ENCODE measurements at places on chromosomes 11 and 22.

- no peak for DNase-seq
These were observed 5.6 kb downstream of the UVRAG start for GRCh38 chr11:75820645-75821044.

- DNase-seq, result no peak
These were observed 98.2 kb downstream of the NTM start for GRCh38 chr11:131468565-131468964.

DNA sequence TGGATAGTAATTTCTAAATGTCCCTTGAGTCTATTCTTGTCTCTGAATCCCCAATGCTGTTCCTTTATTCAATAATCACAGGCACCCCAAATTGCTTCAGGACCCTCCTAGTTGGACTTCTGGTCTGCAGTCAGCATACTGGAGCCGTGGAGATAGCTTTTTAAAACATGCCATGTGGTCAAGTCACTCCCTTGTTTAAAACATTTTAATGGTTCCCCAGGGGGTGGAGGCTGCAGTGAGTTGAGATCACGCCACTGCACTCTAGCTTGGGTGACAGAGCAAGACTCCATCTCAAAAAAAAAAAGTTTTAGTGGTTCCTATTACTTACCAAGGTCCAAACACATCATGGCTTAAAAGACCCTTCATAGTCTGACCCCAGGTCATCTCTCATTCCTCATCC, 220.3 kb downstream of the ADAMTS15 start:
- no peak for DNase-seq

DNA sequence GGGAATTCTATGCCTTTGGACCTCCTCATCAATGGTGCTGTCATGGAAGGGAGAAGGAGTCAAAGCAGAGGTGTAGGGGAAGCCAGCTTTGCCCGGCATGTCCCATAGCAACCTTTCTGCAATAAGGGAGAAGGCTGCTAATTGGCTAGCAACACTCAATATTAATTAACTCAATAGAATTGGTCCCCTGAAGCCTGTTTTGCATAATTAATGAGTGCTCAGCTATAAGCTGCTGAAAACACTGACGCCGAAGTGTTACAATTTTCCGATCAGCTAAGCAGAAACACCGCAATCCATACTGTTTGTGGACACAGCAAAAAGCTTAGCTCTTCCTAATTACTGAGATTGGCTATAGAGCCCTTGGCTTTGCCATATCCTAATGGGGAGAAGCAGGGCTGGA, 245.0 kb downstream of the CSNK2A3 start:
- no peak for DNase-seq

DNA sequence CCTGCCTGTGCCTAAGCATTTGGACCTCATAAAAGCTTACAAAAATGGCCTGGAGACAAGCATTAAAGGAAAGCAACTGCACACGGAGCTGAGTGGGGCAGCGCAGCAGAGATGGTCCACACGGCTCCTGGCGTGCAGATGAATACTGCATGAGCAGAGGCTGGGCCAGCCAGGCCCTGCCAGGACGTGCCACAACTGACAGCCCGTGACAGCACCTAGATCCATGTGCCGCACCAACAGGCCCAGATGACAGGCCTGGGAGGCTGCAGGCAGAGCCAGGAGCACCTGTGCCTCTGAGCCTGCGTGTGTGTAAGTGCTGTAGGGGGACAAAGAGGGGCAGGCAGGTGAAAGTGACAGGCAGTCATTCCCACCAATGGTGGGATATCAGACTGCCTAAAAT, 33.4 kb downstream of the MICAL3 start:
- no peak for DNase-seq

GRCh38 chr11:117818041-117818873, 6.3 kb downstream of the FXYD2 start:
- no peak for DNase-seq

GRCh38 chr22:28601915-28602314, 77.7 kb downstream of the TTC28 start:
- DNase-seq, result no peak

DNA sequence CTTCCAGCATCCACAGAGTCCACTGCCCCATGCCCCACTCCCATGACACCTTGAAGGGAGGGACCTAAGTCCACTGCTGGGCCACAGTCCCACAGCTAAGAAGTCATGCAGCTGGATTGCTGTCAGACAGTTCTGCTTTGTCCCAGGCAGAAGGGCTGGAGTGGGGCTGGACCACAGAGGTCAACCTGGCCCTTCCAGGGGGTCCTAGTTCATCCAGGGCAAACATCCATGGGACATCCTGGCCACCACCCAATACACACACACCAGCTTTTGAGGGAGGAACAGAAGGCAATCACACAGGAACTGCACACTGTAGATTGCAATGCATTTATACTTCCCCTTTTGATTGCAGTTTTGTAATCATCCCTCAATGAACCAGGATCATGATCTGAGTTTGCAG, 11.3 kb upstream of the APOL4 start:
- DNase-seq, result no peak

DNA sequence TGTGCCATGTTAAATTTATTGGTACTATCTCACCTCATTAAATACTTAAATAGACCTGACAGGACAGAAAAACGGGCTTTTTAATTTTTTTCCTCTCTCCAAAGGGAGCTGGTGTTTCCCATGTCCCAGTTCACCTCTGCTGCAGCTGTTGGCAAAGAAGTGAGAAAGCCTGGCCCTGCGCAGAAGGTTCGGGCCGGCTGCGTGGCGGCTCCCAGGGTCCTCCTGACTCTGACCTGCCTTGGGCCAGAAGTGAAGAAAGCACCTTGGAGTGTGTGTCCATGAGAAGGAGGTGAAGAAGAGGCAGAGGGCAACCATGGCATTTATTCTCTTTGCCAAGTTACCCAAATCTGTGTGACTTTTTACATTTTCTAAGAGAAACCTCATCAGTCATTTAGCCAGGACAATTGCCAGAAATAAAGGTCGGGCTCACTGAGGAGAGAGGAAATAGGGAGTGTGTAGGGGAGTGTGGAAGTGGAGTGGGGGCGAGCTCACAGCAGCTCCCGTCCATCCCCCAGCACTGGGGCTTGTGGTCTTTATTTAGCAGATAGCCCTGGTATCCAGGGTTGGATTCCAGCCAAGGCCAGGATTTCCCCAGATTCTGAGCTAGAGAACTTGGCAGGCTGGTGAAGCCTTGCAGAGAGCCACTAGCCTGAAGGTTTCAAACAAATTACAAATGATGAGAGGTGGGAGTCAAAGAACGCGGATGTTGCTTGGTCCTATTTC, 102.4 kb upstream of the CADM1 start:
- no peak for DNase-seq

DNA sequence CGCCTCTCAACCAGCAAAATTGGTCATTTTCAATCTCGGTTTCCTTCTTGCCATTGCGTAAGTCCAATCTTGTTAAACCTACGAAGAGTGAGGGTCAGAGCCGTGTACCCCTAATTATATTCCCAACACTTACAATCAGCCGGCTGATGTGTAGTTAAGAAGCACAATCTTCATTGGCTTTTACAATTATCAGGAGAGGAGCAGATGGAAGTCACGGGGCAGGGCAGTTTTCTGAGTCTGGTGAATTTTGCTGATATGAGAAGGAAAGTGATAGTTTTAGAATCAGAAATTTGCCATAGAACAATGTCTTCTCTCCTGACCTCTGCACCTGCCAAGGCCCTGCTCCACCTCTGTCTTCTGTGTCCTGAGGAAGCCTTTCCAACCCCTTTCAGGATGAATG, 35.0 kb upstream of the ATXN10 start:
- DNase-seq, result no peak

- no peak for DNase-seq
These were observed 9.7 kb upstream of the PAFAH1B2 start for GRCh38 chr11:117134431-117134830.

DNA sequence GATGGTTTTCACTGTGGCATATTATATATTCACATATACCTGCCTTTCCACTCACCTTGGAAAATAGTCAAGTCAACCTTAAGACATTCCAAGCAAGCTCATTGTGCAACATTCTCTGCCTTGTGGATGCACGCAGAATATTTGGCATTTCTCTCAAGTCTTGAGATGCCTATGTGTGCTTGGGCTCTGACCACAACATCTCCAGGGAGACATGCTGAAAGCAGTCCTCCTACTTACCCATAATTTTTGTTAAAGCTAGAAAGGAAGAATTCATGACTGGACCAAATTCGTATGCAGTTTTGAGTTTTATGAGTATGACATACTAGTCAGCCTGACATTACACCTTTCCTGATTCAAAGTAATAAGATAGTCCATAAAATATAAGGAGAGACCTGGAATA, 684.0 kb downstream of the OPCML start:
- no peak for DNase-seq

DNA sequence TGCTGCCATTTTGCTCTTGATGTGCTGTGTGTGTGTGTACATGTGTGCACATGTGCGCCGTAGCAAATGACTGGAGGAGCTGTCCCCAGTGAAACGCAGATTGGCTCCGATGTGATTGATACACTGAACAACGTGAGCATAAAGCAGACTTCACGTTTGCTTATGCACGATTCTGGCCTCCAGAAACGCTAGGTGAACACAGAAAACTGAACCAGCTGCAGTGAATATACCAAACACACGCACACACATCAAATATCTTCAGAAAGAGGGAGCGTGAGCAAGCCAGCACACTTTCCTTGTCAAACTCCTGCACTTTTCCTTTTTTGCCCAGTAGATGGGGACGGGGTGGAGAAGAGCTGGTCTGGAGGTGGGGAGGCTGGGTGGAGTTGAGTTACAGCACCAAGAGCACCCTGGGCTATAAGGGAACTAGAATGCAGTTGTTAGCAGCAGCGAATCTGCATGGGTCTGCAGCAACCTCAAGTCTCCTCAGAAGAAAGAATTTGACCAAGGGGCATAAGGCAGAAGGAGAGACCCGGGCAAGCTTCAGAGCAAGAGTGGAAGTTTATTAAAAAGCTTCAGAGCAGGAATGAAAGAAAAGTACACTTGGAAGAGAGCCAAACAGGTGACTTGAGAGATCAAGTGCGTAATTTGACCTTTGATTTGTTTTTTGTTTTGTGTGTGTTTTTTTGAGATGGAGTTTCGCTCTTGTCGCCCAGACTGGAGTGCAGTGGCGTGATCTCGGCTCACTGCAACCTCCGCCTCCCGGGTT, 77.8 kb upstream of the CADM1 start:
- DNase-seq, result peak; percentile 48

DNA sequence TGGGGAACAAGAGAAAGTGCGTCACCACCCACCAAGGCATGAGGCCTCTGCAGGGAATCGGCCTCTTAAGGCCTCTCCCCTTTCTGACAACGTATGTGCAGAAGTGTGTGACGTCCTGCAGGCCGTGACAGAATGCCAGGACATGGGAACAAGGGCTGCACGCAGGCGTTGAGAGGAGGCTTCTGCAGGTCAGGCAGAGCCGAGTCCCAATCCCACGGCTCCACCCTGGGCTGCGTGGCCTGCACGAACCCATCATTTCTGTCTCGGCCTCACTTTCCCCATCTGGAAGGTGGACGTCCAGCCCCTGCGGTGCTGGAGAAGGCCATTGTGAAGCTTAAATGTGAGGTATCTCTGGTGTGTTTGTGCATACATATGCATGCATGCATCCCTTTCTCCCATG, 61.8 kb downstream of the SHANK2 start:
- DNase-seq, result no peak

GRCh38 chr11:72719144-72719543, 33.1 kb downstream of the ARAP1 start:
- no peak for DNase-seq

DNA sequence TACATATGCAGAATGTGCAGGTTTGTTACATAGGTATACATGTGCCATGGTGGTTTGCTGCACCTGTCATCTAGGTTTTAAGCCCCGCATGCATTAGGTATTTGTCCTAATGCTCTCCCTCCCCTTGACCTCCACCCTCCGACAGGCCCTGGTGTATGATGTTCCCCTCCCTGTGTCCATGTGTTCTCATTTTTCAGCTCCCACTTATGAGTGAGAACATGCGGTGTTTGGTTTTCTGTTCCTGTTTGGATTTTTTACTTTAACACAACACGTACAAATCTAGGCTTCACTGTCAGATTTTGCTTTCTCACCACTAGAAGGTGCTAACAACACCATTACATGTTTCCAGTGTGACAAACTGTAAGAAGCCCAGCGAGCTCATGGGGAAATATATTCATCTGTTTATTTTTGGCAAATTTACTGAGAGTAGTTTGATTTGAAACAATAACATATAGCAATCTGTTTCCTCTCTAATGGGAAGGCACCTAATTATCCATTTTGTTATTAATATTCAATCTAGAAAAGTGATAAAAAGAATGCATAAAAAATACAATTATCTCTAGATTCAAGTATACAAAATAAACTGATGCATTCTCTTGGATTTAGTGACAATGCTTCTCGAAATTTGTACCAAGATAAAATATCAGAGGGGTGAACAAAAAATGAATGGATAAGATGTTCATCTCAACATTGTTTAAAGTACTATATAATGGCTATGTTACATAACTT, 23.2 kb upstream of the BIRC3 start:
- no peak for DNase-seq

GRCh38 chr11:624705-625635, at the start of gene CDHR5:
Gene CDHR5 (minus strand): TSS chr11:624955. CDS start chr11:624902, 53 bp downstream.
- no peak for DNase-seq

DNA sequence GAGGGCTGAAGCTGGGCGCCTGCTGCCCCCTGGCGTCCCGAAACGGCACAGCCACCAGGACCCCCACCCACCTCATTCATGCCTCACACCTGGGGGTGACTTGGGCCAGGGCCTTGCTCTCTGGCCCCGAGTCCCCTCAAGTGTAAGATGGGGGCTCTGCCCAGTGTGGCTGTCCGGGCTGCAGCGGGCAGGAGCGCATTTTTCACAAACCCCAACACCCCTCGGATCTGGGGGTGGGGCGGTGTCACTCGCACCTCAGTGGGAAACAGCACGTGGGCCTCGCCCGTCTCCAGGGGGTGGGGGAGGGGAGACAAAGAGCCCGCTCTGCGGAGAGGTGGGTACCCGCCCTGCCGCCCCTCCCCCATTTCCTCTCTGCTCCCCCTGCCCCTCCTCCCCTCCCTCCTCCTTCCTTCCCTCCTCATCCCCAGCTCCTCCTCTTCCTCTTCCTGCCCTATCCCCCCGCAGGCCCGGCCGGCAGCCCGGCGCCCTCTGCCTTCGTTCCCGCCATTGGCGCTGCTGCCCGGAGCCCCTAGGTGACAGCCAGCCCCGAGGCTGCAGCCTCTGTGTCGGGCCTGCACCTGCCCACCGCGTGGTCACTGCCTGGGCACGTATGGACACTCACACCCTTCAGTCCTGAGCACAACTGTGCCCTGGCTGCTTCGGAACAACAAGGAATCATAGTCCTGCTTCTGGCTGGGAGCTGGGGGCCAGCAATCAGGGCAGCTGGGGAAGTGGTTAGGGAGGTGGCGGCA, 6.8 kb upstream of the CDKN1C start:
- DNase-seq, result peak; percentile 91

DNA sequence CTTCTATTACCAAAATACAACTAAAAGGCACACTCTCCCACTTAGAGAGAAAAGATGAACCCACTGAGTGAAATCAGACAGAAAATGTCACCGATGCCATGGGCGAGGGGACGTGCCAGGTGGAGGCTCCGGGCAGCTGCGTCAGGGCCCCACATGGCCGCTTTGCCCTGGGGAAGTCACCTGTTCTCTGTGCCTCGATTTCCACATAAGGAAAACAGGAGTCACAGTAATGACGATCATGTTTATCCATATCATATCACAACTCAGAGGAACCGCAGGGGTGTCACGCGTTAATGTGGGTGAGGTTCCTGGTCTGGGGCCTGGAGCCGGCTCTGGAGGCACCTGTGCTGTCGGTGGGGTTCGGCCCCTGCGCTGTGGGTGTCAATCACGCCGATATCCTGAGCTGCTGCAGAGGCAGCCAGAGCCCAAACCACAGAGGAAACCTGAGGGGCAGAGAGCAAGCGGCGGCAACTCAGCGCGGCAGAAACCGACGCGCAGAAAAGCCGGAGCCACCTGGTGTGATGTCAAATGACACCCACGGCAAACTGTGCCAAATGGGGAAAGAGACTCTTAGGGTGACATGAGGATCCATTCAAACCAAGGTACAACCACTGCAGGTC, 243.7 kb downstream of the BRD1 start:
- DNase-seq, result no peak

Measured in iPS-NIHi11 (cell line).